ENCODE measurements at places on chromosomes 4 and X.
A peak's percentile ranks its signal among the peaks of the same experiment; 100 is the strongest.

- DNase-seq: no peak
Observed at GRCh38 chr4:148434075-148434773, 8.0 kb downstream of the NR3C2 start.

GRCh38 chr4:70531981-70532380 is 13.6 kb downstream of the AMTN start:
- DNase-seq: no peak

- DNase-seq: peak; percentile 36
Observed at GRCh38 chrX:53831662-53832635, 145.4 kb upstream of the HUWE1 start.

DNA sequence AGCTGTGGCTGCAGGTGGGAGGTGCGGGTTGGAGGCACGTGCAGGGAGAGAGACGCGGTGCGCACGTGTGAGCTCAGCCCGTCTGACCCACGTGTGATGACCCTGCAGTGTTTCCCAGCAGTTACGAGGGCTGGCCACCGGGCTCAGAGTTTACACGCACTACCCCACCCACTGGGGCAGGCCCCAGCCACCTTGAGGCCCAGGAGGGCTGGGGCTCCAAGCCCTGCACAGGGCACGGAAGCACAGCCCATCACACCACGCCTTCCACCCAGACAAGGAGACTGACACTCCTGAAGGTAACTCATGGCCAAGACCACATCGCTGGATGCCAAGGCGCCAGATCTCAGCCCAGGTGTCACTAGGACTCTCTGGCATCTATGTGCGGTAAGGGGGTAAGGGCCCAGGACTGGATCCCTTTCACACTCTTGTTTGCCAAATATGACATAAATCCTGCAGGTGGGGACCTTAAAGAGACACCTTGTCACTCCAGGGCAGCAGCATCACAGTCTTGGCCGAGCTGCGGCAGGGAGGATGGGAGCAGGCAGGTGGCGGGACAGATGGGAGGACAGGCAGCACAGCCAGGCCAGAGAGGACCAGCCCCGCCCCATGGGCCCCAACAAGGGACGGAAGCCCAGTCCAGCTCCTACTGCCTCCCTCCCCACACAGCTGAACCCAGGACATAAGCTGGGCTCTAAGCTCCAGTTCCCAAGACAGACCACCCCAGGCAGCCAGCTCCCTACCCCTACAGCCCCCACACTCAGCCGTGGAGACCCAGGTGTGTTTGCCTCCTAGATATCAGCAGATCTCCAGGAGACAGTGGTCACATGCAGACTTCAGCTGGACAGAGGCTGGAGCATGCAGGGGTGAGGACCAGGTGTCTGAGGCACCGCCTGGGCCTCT is 56.8 kb downstream of the ZFYVE28 start:
- no peak for DNase-seq

DNA sequence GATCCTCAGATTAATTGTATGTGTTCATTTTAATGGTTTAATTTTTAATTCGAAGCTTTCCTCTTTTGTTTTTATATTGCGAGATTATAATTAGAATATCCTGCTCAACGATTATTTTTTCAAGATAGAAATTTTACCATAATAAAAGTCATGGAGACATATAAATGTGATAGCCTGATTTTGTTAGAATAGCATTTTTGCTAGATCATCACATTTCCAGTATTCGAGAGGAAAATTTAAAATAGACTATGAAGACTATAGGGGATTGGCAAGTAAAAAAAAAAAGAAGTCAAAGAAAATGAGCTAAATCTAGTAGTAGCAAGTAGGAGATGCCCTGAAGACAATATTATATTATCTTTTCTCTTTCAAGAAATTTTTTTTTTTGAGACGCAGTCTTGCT is 60.6 kb downstream of the TENM3 start:
- DNase-seq: no peak

DNA sequence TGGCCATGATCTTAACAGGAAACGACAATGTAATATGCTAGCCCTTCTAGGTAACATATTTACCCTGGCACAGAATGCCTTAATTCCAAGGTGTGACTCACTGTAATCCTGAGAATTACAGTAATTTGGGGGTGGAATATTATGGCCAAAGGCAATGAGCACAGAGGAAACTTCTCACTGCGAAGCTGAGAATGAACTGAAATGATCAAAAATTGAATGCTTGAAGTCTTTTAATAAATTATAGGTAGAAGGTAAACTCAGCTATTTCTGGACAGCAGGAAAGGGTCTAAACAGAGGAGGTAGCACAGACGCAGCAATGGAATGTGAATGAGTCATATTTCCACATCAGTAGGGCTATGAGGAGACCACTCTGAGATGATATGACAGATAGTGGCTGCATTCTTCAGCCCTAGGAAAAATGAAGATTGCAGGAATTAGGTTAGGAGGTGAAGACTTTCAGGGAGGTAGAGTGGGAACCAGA is 312.6 kb downstream of the PACRGL start:
- no peak for DNase-seq

- DNase-seq: no peak
Observed at GRCh38 chr4:73752424-73752823, 12.1 kb downstream of the CXCL8 start.

GRCh38 chrX:137988470-137988869 is 422.5 kb downstream of the ZIC3 start:
- no peak for DNase-seq

DNA sequence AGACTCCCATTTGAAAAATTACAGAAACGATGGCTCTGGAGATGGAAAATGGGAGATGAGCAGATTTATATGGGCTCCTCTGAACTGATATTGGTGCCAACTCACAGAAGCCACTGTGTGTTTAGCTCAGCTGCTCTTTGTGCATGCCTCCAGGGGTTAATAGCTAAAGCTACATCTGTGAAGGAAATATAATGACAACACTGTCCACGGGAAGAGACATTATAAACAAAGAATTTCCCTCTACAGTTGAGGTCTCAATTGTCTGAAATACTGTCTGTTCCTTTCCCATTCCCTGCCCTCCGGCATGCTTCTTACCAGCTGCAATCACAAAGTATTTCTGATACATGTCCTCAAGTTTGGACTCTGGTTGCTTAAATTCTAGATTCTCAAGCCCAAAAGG is 40.4 kb downstream of the PPA2 start:
- DNase-seq: no peak

Data from activated T-cell treated with anti-CD3 and anti-CD28 coated beads for 4 hours (primary cell).